ENCODE measurements at places on chromosomes 2 and 18.

DNA sequence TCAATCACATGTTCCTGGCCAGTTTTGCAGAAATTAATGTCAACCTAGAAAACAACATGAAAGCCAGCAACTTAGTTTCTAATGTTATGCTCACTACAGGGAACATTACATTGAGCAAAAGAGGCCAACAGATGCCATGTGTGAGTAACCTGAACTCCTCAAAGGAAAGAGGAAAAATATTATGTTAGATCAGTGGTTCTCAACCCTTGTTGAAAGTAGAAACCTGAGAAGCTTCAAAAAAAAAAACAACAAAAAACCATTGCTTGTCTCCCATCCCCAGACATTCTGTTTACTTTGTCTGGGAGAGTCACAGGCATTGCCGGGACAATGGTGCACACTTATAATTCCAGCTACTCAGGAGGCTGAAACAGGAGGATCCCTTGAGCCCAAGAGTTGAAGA, 57.7 kb downstream of the METTL4 start:
- DNase-seq = no peak

DNA sequence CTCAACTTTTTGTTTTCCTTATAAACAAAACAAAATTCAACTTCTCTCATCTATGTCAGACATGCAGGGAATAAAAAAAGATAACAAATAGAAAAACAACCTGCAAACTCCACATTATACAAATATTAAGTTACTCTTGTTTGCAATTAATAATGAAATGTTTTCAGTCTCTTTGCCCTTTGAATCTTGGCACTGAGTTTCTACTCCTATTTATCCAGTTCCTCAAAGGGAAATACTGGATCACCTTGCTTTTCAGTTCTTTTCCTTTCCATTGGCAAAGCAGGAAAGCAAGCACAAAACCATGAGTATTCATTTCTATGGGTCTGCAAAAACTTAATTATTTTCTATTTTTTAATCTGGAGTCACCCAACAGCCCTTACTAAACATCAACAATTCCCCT, 23.6 kb downstream of the KANSL1L start:
- DNase-seq = no peak

DNA sequence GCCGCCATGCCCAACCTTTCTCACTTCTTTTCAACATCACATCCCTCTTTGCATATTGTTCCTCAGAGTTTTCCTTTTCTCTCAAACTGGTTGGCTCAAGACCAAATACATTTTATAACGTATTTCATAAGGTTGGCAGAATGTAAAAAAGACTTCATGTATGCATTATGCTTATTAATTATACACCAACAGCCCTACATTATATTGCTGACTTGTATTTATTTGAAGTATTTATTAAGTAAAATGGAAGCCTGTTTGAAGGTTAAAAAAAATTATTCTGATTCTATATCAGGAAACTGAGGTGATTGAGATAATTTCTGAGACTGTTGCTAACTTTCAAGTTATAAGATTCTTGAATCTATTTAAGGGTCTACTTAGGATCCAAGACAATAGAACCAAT, 208.0 kb upstream of the KCNH7 start:
- no peak for DNase-seq

- no peak for DNase-seq
Measured at GRCh38 chr2:130845505-130846085, 8.9 kb downstream of the ARHGEF4 start.

GRCh38 chr2:85132834-85133637, at the start of gene TCF7L1:
TCF7L1 (plus strand) TSS chr2:85133392; CDS start chr2:85133685, 293 bp downstream.
- DNase-seq = no peak

- DNase-seq = no peak
Measured at GRCh38 chr2:99898336-99899048, 243.9 kb downstream of the AFF3 start.

GRCh38 chr2:176758426-176758825, 454.2 kb upstream of the HNRNPA3 start:
- no peak for DNase-seq

All from CD4-positive, alpha-beta T cell (primary cell).